ENCODE measurements at places on chromosomes 3 and 15. TPM values are rescaled to one million over a fixed set of nuclear protein-coding genes. Genes with fewer than 3 reads are reported as not detected.
A peak's percentile ranks its signal among the peaks of the same experiment; 100 is the strongest.

DNA sequence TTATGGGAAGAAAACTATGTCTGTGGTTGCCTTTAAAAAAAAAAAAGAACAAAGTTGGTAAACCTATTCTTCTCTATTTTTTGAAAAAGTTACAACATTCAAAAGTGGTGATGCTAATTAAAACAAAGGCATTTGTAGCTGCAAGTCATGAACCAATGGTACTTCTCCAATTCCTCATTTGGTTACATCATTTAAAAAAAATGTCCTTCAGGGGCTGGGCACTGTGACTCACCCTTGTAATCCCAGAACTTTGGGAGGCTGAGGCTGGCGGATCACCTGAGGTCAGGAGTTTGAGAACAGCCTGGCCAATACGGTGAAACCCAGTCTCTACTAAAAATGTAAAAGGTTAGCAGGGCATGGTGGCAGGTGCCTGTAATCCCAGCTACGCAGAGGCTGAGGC, 574.6 kb downstream of the VGLL3 start:
- no peak overlapping the region for H3K27ac ChIP-seq
- H3K27me3 ChIP-seq = no peaks in the 10 kb centered on the region
- H3K4me1 ChIP-seq = no peaks in the 10 kb centered on the region
- DNase-seq = no peak

DNA sequence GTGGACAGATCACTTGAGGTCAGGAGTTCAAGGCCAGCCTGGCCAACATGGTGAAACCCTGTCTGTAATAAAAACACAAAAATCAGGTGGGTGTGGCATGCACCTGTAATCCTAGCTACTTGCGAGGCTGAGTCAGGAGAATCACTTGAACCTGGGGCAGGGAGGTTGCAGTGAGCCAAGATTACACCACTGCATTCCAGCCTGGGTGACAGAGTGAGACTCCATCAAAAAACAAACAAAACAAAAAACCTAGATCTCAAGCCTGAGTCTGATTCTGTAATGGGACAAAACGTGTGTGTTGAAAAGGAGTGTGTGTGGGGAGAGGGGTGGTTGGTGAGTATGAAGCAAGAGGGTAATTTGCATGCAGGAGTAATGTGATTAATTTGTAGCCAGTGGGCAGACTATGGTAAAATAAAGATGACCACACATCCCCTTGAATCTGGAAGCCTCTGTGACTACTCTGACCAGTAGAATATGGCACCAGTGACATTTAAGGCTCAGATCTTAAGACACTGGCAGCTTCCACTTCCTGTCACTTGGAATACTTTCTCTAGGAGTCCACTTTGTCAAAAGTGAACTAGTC, 18.4 kb upstream of the OPA1 start:
- H3K4me3 ChIP-seq = no peak overlapping the region
- DNase-seq = no peak
- no peaks in the 10 kb centered on the region for H3K36me3 ChIP-seq

MYRIP gene
- 4.8 TPM for total RNA-seq

DNA sequence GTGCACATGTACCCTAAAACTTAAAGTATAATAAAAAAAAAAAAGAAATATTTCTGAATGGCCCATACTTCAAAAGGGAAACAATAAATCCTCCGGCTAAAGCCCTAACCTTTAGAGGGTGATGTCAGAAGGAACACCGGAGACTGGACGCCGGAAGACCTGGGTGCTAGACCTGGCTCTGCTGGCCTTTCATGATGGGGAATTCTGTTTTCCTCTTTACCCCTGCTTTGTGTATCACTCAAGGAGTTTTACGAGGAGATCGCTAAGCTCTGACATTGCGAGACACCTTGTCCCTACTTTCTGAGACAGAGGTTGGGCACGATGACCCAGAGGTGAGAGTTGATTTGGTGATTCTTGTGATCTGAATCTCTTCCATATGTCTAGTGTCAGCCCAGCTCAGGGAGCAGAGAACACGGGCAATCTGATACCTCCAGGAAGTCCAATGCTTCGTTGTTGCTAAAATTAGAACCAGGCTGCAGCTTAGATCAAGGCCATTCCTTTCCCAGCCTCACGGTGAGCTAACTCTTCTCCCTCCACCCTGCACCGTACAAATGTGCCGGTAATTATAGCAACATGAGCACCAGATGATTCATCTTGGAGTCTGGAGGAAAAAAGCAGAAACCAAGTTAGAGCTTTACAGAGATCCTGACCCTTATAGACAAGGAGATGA, 42.0 kb upstream of the CFAP161 start:
- H3K4me1 ChIP-seq = peaks cover 12% of the 10 kb centered on the region
- no peak overlapping the region for H3K4me3 ChIP-seq
- no peak overlapping the region for H3K27ac ChIP-seq
- H3K27me3 ChIP-seq = no peaks in the 10 kb centered on the region
- H3K36me3 ChIP-seq = no peaks in the 10 kb centered on the region

GRCh38 chr3:15086699-15087098, 12.2 kb downstream of the RBSN start:
- no peak for DNase-seq
- H3K4me1 ChIP-seq = no peaks in the 10 kb centered on the region
- H3K27me3 ChIP-seq = no peaks in the 10 kb centered on the region
- H3K4me3 ChIP-seq = no peak overlapping the region
- no peak overlapping the region for H3K27ac ChIP-seq
- no peaks in the 10 kb centered on the region for H3K36me3 ChIP-seq

- no peaks in the 10 kb centered on the region for H3K36me3 ChIP-seq
- no peaks in the 10 kb centered on the region for H3K4me1 ChIP-seq
- H3K27me3 ChIP-seq = no peaks in the 10 kb centered on the region
Observed at GRCh38 chr15:31046759-31047359, 54.7 kb downstream of the TRPM1 start.

- no peaks in the 10 kb centered on the region for H3K36me3 ChIP-seq
- DNase-seq = no peak
- H3K27me3 ChIP-seq = no peaks in the 10 kb centered on the region
- no peak overlapping the region for H3K27ac ChIP-seq
Observed at GRCh38 chr3:50671331-50671730, 3.4 kb upstream of the DOCK3 start.

GRCh38 chr15:54014067-54014655, 35.9 kb downstream of the UNC13C start:
- no peaks in the 10 kb centered on the region for H3K4me1 ChIP-seq
- H3K27ac ChIP-seq = no peak overlapping the region
- no peaks in the 10 kb centered on the region for H3K27me3 ChIP-seq
- DNase-seq = no peak
- H3K4me3 ChIP-seq = no peak overlapping the region

KLF15 gene
- total RNA-seq = 32.0 TPM

DNA sequence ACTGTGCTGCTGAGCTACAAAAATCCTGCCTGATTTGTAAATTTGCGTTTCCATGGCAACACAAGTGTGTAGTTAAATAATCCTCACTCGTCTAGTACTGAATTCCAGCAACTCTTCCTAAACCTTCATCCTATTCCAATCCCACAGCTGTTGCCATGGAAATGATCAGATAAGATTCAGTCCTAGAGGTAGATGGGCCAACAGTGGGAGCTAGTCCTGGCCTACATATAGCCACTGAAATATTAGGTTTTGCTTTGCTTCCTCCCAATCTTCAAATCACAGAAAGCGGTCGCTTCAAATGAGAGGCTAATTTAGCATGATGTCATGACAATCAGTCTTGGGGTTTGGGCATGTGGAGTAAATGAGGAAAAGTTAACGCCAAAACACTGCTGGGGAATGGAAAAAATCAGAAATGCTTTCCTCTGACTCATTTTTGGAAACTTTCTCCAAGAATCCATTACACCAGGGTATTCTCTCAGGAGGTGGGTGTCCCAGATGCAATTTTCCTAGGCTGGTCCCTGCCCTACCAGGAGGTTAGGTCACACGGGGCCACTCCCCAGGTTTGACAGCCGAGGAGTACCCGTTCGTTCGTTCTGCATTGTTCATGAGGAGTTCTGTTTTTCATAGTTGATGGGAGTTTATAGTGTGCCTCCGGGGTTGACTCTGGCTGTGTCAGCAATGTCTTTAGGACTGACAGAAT, 159.2 kb upstream of the SLCO3A1 start:
- H3K4me1 ChIP-seq = peaks cover 4% of the 10 kb centered on the region
- peak overlapping the region; percentile 1 for H3K4me3 ChIP-seq
- H3K27me3 ChIP-seq = no peaks in the 10 kb centered on the region
- no peak overlapping the region for H3K27ac ChIP-seq

GRCh38 chr3:117954131-117954530, 1080.5 kb downstream of the IGSF11 start:
- no peaks in the 10 kb centered on the region for H3K4me1 ChIP-seq
- H3K4me3 ChIP-seq = no peak overlapping the region
- no peaks in the 10 kb centered on the region for H3K27me3 ChIP-seq

- H3K27me3 ChIP-seq = no peaks in the 10 kb centered on the region
- no peak overlapping the region for H3K4me3 ChIP-seq
- H3K4me1 ChIP-seq = no peaks in the 10 kb centered on the region
- H3K36me3 ChIP-seq = no peaks in the 10 kb centered on the region
- DNase-seq = no peak
Observed at GRCh38 chr3:82410366-82410765, 648.9 kb upstream of the GBE1 start.

- H3K27me3 ChIP-seq = no peaks in the 10 kb centered on the region
- peaks cover 48% of the 10 kb centered on the region for H3K4me1 ChIP-seq
- H3K4me3 ChIP-seq = no peak overlapping the region
- H3K36me3 ChIP-seq = no peaks in the 10 kb centered on the region
- H3K27ac ChIP-seq = peak overlapping the region; percentile 44
- no peak for DNase-seq
Observed at GRCh38 chr3:100044369-100044768, 69.9 kb downstream of the FILIP1L start.

DNA sequence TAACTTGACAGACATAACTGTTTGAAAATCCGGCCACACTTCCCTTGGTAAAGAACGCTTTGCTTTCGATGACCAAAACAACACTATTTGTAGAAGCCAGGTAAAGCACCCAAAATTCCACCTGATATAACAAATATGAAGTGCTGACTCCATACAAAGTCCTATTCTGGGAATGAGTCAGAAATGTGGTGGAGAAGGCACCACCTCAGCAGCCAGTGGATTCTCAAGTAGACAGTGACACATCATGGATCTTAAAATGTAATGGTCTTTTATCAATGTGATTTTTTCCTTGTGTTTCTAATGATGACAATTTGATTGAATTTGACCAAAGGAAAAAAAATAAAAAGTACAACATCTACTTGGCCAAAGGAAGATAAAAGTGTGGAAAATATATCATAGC, 135.0 kb upstream of the WNT5A start:
- DNase-seq = no peak
- H3K4me3 ChIP-seq = no peak overlapping the region
- H3K27me3 ChIP-seq = no peaks in the 10 kb centered on the region
- H3K4me1 ChIP-seq = no peaks in the 10 kb centered on the region

GRCh38 chr3:47223755-47224154, 58.8 kb downstream of the KIF9 start:
- no peak overlapping the region for H3K4me3 ChIP-seq
- peaks cover 5% of the 10 kb centered on the region for H3K4me1 ChIP-seq
- no peaks in the 10 kb centered on the region for H3K27me3 ChIP-seq
- no peak for DNase-seq
- H3K36me3 ChIP-seq = no peaks in the 10 kb centered on the region
- H3K27ac ChIP-seq = no peak overlapping the region

DNA sequence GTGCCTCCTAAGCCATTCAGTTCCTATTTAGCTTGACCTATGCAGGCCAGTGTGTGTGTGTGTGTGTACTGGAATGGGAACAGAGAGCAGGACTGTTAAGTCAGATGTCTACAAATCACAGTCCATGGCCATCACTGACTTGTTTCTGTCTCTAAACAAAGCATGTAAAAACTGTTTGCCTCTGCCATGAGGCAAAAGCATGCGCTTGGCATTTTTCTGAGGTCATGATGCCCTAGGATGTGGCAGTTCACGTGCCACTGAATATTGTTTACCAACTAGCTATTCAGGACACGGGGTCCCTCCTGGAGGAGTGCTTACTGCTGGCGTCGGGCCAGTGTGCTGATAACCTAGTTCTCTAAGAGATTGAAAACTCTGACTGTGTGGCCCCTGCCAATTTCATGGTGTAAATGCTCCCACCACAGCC, 8.2 kb upstream of the ATP13A3 start:
- peaks cover 11% of the 10 kb centered on the region for H3K4me1 ChIP-seq
- H3K27me3 ChIP-seq = no peaks in the 10 kb centered on the region

DNA sequence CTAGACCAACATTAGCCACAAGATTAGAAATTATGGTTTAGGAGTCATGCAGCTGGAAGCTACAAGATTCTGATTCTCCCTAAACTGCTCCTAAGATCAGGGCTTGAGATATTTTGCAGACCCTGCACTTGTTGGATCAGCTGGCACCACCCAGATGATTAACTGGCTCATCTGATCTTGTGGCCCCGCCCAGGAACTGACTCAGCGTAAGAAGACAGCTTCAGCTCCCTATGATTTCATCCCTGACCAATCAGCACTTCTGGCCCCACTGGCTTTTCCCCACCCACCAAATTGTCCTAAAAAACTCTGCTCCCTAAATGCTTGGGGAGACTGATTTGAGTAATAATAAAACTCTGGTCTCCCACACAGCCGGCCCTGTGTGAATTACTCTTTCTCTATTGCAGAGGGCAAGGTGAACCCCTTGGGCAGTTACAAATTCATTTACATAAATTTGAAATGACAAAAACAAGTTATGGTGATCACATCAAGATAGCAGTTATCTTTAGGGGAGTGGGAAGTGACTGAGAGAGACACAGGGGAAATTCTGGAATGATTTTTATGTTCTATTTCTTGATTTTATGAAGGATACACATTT, 76.5 kb downstream of the CD200R1L start:
- no peaks in the 10 kb centered on the region for H3K27me3 ChIP-seq
- DNase-seq = no peak
- H3K4me3 ChIP-seq = no peak overlapping the region
- H3K27ac ChIP-seq = no peak overlapping the region
- H3K36me3 ChIP-seq = no peaks in the 10 kb centered on the region

DNA sequence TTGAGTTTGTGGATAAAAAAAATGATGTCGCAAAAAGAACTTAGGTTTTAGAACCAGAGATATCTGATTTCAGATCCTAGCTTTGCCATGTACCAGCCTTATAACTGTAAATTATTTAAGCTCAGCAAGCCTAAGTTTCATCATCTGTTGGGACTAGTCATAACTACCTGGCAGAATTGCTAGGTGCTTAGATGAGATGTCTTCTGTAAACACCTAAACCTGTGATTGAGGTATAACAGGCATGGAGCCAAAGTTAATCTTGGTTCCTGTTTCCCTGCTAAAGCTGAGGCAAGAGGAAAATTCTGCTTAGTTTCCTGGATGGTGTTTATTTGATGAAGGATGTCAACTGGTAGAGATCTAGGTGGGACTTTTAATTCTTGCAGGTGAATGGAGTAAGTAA, 331.3 kb upstream of the RBMS3 start:
- no peak overlapping the region for H3K27ac ChIP-seq
- no peaks in the 10 kb centered on the region for H3K27me3 ChIP-seq
- no peak for DNase-seq
- no peak overlapping the region for H3K4me3 ChIP-seq

DNA sequence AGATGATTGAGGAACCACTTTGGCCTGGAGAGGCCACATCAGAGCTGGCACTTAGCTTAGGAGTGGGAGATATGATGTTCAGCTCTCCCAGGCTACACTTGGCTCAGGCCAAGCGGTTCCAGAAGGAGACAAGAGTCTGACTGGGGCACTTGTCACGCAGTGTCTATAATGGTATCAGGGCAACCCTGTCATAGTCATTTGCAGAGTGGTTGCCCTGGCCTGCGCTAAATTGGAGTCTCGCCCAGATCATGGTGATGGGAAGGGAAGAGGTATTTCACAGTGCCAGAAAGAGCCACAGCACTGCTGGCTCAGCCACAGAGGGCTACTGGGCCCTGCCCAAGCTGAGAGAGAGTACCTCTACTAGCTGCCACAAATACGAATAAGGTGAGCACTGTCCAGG, 186.9 kb upstream of the CRBN start:
- H3K27me3 ChIP-seq = no peaks in the 10 kb centered on the region
- H3K4me3 ChIP-seq = no peak overlapping the region
- DNase-seq = no peak
- H3K36me3 ChIP-seq = no peaks in the 10 kb centered on the region
- H3K27ac ChIP-seq = no peak overlapping the region

COPS2 gene
- total RNA-seq = 62.4 TPM
